GM12878 (cell line): ENCODE measurements at places on chromosomes 3 and 15. TPM values are rescaled to one million over a fixed set of nuclear protein-coding genes. Genes with fewer than 3 reads are reported as not detected.

GRCh38 chr15:87047203-87047965, 967.7 kb downstream of the AGBL1 start:
- no peak for DNase-seq

DNA sequence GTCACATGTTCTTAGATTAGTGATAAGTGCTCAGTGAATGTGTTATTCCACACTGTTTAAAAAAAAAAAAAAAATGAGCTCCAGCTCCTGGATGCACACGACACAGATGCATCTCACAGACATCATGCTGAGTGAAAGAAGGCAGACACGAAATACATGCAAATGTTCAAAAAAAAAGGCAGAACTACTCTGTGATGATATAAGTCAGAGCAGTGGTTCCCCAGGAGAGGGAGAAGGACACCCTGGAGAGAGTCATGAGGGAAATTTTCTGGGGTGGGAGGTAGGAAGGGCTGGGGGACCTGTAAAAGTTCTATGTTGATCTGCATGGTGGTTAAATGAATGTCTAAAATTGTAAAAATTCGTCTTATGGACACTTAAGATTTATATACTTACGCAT, 4.3 kb downstream of the CSRNP1 start:
- no peak for DNase-seq

TJP1 gene
- 0.49 and 0.72 TPM in 2 replicates for total RNA-seq

SH3GL3 gene
- not detected in 2 replicates for total RNA-seq

- DNase-seq, result peak; percentile 76
These were observed 37.5 kb upstream of the IQSEC1 start for GRCh38 chr3:13110678-13111116.

PLSCR1 gene
- 40.5 and 42.1 TPM in 2 replicates for total RNA-seq

AGTR1 gene
- total RNA-seq, result not detected in 2 replicates

DNA sequence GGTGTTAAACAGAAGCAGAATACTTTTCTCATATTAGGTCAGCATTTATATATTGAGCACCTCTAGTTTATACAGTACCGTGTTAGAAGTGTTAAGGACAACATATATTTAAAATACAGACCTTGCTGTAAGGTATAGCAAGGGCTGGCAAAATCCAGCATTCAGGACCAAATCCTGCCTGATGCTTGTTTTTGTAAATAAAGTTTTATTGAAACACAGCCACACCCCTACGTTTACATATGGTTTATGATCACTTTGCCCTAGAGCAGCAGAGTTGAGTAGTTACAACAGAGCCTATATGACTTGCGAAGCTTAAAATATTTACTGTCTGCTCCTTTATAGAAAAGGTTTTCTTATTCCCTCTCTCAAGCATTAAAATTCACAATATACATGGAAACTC, 877.3 kb downstream of the MCTP2 start:
- no peak for DNase-seq

- no peak for DNase-seq
These were observed 29.4 kb downstream of the CD200R1L start for GRCh38 chr3:112817271-112817670.

GALNT15 gene
- total RNA-seq, result 0.05 TPM in 1 of 2 replicates, not detected in the other

DNA sequence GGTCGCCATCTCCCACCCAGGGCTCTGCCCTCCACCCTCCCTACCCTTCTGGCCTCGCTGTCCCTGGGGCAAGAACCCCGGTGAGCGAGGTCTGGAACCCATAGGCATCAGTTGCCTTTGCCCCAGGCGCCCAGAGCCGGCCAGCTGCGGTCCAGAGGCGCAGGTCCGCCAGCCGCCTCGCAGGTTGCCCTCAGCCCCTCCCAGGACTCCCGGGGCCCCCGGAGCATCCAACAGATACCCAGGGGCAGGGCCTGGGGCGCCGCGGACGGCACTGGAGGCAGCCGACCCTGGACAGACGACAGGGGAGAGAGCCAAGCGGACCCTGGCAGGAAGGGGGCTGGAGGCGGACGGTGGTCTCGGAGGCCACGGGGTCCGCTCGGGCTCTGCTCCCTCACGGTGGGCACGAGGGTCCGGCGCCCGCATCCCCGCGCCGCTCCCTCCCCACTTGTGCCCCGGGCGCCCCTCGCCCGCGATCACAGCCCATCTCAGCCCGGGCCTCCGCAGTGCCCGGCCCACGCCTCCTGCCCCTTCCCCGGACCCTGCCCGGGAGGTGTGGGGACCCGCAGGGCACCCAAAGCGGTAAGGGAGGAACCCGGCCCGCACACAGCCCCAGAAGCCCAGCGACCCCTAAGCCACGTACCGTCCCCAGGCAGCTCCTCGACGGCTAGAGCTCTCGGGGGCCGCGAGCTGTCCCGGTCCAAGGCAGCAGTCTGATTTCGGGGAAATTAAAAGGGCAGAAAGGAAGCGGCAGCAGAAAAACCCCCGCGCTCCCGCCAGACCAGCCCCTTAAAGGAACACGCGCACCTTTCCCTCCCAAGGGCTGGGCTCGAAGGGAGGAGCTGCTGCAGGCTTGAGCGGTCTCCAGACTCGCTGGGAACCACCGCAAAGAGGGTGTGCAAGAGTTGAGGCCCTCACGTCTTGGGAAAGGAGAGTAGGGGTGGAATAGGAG, at the start of gene HAPLN3:
HAPLN3 (minus strand) TSS at position 726 of the 949 bp plus-strand sequence. CDS start 8,246 bp downstream, outside the sequence.
- no peak for DNase-seq

DNA sequence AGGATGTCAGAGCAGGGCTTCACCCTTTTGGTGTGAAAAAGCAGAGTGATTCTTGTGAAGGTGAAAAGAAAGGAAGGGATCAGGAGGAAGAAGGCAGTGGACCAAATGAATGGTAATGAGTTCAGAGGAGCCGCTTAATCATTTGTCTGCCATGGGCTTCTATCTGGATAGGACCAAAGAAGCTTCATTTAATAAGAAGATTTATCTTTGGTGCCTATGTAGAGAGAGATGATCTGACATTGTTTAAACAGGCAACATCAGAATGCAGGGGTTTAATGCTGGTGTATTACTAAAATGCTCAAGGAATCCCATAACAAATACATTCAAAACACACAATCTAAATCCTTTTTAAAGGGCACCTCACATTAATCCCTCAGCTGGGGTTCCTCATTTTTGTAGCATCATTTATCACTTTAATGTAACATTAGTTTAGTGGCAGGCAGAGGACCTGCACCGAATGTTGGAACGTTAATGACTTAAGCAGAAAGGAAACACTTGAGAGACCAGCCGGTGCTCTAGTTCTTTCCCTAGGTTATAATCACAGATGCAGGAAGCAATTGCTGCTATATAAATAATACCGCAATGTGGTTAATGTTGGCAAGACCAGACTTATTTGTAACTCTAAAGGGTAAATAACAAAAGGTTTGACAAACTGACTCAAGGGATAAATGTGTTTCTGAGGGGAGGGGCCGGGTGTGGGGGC, 27.9 kb upstream of the IL1RAP start:
- no peak for DNase-seq

DNA sequence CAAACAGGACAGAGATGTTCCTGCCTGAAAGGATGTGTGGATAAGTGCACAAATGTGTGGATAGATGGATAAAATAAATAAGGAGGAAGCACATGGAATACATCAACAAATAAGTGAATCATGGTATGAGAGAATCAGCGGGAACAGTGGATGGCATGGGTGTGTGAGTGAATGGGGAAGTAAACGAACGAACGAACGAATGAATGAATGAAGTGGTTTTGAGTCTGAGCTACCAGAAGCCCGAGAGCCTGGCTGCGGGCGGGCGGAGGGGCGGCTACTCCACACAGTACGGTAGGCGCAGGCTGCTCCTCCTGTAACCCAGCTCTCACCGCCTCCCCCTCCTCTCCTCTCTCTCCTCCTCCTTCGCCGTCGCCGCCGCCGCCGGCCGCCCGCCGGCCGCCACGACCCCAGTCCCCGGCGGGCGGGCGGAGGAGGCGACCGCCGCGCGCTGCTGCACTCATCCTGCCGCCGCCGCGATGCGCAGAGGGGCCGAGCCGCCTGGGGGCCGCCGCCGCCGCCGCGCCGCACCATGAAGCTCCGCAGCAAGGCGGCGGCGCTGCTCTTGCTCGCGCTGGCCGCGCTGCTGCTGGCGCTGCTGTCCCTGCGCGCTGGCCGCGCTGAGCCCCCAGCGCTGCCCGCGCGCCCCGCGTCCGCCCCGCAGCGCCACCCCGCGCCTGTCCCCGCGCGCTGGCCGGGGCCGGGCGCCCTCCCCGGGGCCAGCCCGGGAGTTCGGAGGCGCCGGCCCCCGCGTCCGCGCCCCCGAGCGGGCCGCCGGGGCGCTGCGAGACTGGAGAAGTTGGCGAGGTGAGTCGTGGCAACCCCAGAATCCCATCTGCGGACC, at the start of gene GXYLT2:
GXYLT2 (plus strand) TSS at position 342 of the 841 bp plus-strand sequence; CDS start at position 530, 188 bp downstream.
- no peak for DNase-seq

DNA sequence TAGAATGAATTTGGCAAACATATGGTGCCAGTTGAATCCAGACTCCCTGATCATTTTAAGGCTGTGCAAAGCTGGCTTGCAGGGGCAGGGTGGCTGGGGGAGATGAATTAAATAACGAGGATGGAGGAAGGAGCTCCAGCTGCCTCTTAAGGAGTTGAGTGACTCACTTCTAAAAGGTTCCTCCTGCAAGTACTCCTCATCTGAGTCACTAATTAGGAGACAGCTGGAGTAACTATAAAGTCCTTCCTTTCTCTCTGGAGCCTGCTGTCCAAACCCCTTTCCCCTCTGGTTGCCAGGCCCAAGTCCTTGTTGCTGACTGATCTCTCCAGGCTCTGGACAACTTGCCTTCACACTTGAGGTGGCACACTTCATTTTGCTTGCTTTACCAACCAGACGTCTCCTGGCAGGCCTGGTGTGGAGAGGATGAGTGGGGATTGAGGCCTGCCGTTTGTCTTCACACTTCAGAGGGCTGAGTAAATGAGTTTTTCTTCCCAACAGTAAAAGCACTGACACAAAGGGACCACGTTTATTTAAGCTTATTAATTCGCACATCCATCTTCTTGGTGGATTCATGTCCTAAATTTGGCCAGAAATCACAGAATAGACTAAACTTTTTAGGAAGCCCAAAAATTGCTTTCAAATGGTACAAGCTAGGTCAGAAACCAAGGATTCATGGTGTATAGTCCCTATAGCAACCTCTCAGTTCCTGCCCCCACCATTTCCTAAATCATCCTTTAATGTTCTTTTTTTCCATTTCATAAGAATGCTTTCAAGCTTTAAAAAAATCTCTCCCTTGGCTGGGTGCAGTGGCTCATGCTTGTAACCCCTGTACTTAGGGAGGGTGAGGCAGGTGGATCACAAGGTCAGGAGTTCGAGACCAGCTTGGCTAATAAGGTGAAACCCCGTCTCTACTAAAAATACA, 90.5 kb upstream of the MYRIP start:
- DNase-seq, result no peak

GRCh38 chr3:174958671-174959328, 99.7 kb downstream of the NAALADL2 start:
- no peak for DNase-seq

DNA sequence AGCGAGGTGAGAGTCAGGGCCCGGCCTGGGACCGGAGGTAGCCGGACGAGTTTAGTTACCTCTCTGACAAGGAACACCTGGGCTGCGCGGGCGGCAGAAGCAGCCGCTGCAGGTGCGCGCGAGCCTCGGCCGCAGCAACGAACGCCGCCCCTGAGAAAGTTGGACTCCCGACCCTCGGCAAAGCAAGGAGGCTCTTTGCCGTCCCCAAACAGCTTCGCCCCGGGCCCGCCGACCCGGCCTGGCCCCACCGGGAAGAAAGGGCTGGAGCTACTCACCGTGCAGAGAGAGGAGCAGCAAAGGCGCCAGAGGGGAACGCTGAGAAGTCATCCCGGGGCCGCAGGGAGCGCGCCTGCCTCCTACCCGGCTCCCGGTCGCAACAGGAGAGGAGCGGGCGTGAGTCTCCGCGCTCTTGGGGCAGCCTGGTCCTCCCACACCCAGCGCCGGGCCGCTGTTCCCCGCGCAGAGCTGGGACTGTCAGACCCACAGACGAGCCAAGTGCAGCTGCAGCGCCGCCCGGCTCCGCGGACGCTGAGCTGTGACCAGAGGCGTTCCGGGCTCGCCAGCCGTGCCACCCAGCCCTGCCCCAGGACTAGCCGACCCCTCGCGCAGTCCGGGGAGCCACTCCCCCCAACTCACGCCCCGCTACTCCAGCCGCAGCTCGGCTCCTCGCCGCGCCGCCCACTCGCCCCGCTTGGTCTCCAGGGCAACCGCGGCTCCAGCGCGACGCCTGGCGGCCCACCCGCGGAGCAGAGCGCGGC, at the start of gene IGSF11:
IGSF11 (minus strand) TSS at position 591 of the 758 bp plus-strand sequence; CDS start at position 327, 264 bp downstream.
- no peak for DNase-seq

GRCh38 chr3:185656321-185656840, 70.3 kb downstream of the SENP2 start:
- no peak for DNase-seq

- no peak for DNase-seq
These were observed 222.0 kb upstream of the GAP43 start for GRCh38 chr3:115401298-115401697.

GRCh38 chr3:29637068-29637467, 356.2 kb downstream of the RBMS3 start:
- DNase-seq, result peak; percentile 16
